GM12878 (cell line): ENCODE measurements at places on chromosomes 13 and 19. TPM values are rescaled to one million over a fixed set of nuclear protein-coding genes. Genes with fewer than 3 reads are reported as not detected.
A peak's percentile ranks its signal among the peaks of the same experiment; 100 is the strongest.

DNA sequence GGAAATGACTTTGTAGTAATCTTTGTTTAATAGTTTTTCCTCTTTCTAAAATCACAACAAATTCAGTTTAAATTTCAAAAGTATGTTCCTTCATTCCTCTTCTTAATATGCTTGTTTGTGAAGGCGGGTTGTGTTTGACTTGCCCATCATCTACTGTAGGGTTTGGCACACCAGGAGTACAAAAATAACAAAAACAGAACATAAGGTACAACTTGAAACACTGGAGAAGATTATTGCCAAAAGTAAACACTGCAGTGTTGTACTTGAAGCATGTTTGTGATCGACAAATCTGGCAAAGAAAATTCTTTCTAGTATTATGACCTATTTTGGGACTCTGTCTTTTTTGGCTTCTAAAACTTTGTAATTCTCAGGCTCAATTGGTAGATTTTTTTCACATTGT, 518.6 kb downstream of the SLITRK5 start:
- no peaks in the 10 kb centered on the region for H3K36me3 ChIP-seq
- no peak overlapping the region for H3K4me3 ChIP-seq
- H3K4me1 ChIP-seq, result no peaks in the 10 kb centered on the region
- H3K27ac ChIP-seq, result no peak overlapping the region
- no peak for DNase-seq

GRCh38 chr19:31141301-31141700, 207.9 kb downstream of the TSHZ3 start:
- no peak overlapping the region for H3K4me3 ChIP-seq
- no peak overlapping the region for H3K27ac ChIP-seq
- DNase-seq, result no peak
- H3K36me3 ChIP-seq, result no peaks in the 10 kb centered on the region
- H3K4me1 ChIP-seq, result no peaks in the 10 kb centered on the region

Gene RASIP1
- not detected in 2 replicates for polyA plus RNA-seq

Gene OR7C1
- not detected in 2 replicates for polyA plus RNA-seq

GRCh38 chr19:41426952-41427646, at the start of gene B3GNT8:
Gene B3GNT8, minus strand, starts transcription at chr19:41427374. Its CDS starts 596 bp downstream, at chr19:41426778.
- peak within 1 kb of the TSS; percentile 32; the same call in 1 of the 2 replicates for H3K4me3 ChIP-seq
- peaks cover 17% of the 10 kb centered on the region for H3K36me3 ChIP-seq
- peaks cover 9% of the 10 kb centered on the region for H3K4me1 ChIP-seq
- H3K27me3 ChIP-seq, result no peaks in the 10 kb centered on the region
- peak within 1 kb of the TSS; percentile 67 for H3K27ac ChIP-seq

DNA sequence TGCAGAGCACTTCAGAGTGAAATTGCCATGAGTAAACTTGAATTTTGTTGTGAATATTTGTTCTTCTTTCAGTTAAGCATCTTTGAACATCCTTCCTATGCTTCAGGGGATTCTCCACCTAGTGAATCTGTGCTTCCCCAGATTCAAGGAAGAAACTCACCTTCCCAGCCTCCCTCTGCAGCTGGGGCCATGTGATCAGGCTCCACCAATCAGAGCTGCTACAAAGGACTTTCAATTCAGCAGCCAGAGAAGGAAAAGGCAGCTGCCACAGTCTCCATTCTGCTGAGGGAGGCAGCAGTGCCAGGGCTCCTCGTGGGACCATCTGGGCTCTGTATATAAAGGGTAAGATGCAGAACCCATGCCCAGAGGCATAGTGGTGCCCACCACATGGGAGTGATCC, 89.7 kb upstream of the SIAH3 start:
- H3K27me3 ChIP-seq, result no peaks in the 10 kb centered on the region
- no peak for DNase-seq
- H3K27ac ChIP-seq, result no peak overlapping the region
- no peaks in the 10 kb centered on the region for H3K4me1 ChIP-seq

DNA sequence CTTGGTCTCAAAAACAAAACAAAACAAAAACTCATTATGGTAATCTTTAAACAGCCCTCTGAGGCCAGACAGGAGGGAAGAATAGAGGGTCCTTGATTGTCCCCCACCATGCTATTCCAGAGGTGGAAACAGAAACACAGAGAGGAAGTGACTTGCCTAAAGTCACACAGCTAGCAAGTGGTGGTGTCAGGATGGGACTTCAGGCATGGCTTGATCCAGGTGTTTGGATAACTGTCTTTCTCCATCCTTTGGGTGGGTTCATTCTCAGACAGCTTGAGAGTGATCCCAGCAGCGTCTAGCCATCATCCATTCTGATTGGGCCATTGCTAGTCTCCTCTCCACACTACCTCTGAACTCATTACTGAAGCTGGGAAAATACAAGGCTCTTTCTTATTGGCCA, 12.5 kb downstream of the COLGALT1 start:
- H3K36me3 ChIP-seq, result peaks cover 19% of the 10 kb centered on the region
- H3K4me1 ChIP-seq, result no peaks in the 10 kb centered on the region
- H3K27ac ChIP-seq, result no peak overlapping the region
- no peak for DNase-seq
- no peaks in the 10 kb centered on the region for H3K27me3 ChIP-seq
- no peak overlapping the region for H3K4me3 ChIP-seq

Gene ZNF554
- polyA plus RNA-seq, result 1.1 and 1.2 TPM in 2 replicates

- H3K27ac ChIP-seq, result no peak overlapping the region
- no peak overlapping the region for H3K4me3 ChIP-seq
- H3K4me1 ChIP-seq, result no peaks in the 10 kb centered on the region
- H3K27me3 ChIP-seq, result no peaks in the 10 kb centered on the region
Measured at GRCh38 chr13:44493213-44493812, 82.8 kb downstream of the TSC22D1 start.

- H3K36me3 ChIP-seq, result no peaks in the 10 kb centered on the region
- no peaks in the 10 kb centered on the region for H3K4me1 ChIP-seq
- H3K27ac ChIP-seq, result no peak overlapping the region
- no peak overlapping the region for H3K4me3 ChIP-seq
- DNase-seq, result no peak
- no peaks in the 10 kb centered on the region for H3K27me3 ChIP-seq
Measured at GRCh38 chr13:98050041-98050466, 92.8 kb upstream of the FARP1 start.

- DNase-seq, result no peak
- H3K36me3 ChIP-seq, result no peaks in the 10 kb centered on the region
- H3K4me3 ChIP-seq, result peak overlapping the region; percentile 90
Measured at GRCh38 chr19:47609906-47610894, 1.3 kb downstream of the BICRA start.

GRCh38 chr13:78596399-78596735, 7.0 kb downstream of the POU4F1 start:
- H3K27me3 ChIP-seq, result peaks cover 35% of the 10 kb centered on the region
- no peak for DNase-seq
- H3K4me3 ChIP-seq, result peak overlapping the region; percentile 20; the same call in 1 of the 2 replicates
- H3K4me1 ChIP-seq, result no peaks in the 10 kb centered on the region; the same call in 1 of the 2 replicates
- no peak overlapping the region for H3K27ac ChIP-seq

DNA sequence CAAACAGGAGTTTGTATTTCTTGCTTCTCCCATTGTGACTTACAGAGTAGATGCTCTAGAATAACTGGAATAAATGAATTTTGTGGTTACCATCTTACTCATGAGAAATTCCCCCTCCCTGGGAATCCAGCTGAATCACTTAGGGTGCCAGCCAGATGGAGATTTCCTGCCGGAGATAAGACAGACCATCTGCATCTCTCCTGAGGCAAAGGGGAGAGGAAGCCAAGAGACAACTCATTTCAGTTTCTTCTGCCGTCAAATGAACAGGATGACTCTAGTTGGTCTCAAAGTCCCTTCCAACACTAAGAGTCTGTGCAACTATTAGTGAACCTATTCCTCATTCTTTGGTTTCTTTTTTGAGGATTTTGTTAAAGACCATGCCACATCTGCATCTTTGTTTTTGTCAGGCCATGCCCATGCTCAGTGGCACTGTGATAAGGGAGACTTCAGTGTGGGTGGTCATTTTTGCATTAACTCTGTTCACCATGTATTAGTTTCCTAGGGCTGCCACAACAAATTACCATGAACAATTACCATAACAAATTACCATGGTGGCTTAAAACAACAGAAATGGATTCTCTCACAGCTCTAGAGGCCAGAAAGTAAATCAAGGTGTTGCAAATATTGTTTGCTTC, 112.8 kb downstream of the NDFIP2 start:
- no peak overlapping the region for H3K4me3 ChIP-seq
- H3K4me1 ChIP-seq, result no peaks in the 10 kb centered on the region
- DNase-seq, result no peak
- no peak overlapping the region for H3K27ac ChIP-seq
- no peaks in the 10 kb centered on the region for H3K36me3 ChIP-seq

DNA sequence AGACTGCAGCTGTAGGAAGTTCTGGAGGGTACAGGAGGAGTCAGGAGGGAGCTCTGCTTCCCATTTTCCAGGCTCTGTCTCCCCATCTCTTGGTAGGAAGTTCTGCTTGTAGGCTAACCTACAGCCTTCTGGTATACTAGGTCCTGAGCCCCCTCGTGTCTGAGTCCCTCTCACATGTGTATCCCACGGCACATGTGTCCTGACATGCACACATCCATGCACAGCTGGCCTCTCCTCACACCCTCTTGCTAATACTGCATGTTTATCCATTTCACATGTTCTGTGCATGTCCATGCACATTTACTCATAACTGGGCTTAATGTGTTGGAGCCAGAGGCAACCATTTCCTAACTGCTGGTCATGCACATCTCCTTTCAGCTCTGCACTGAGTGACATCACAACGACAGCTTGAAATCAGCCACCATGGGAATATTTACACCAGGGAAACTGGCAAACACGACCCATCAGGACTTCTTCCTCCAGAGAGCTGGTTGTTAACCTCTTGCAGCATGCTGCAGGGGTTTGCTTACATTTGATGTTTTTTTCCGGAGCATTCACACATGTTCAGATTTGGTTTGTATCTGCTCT, 3.0 kb downstream of the CD209 start:
- H3K36me3 ChIP-seq, result no peaks in the 10 kb centered on the region
- no peaks in the 10 kb centered on the region for H3K27me3 ChIP-seq
- no peak overlapping the region for H3K4me3 ChIP-seq
- peaks cover 30% of the 10 kb centered on the region for H3K4me1 ChIP-seq
- DNase-seq, result no peak

DNA sequence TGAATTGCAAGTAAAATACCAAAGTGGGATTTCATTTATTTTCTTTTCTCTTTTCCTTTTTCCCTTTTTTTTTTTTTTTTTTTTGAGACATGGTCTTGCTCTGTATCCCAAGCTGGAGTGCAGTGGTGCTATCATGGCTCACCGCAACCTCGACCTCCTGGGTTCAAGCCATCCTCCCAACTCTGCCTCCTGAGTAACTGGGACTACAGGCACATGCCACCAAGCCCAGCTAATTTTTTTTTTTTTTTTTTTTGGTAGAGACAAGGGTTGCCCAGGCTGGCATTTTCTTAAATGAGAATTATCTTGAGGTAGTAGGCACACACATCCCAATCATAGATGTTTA, 68.5 kb upstream of the GPR183 start:
- H3K36me3 ChIP-seq, result no peaks in the 10 kb centered on the region; the same call in 1 of the 2 replicates
- peak overlapping the region; percentile 94 for H3K27ac ChIP-seq
- H3K4me3 ChIP-seq, result no peak overlapping the region
- peaks cover 71% of the 10 kb centered on the region for H3K4me1 ChIP-seq
- DNase-seq, result no peak

- H3K4me1 ChIP-seq, result 0 out of 2 replicates have a peak, but pooled peaks cover 2% of the 10 kb centered on the region
- no peak for DNase-seq
- no peaks in the 10 kb centered on the region for H3K27me3 ChIP-seq
- no peak overlapping the region for H3K27ac ChIP-seq
Measured at GRCh38 chr13:49933511-49933910, 2.6 kb downstream of the SPRYD7 start.

DNA sequence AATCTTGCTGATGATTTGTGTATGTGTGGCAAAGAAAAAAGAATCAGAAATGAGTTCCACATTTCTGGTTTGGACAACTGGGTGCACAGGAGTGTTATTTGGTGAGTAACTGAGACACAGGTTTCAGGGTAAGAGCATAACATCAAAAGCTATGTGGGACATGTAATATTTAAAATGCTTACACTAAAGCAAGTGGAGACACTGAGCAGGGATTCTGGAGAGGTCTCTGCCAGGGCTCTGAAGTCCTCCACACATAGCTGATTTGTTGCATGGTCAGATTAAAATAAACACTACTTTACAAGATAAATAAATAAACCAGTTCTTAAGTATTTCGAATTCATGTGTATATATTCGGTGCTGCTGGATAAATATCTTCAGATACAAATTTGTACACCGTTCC, 16.3 kb upstream of the PEG3 start:
- H3K4me1 ChIP-seq, result no peaks in the 10 kb centered on the region
- no peak overlapping the region for H3K27ac ChIP-seq
- no peak for DNase-seq
- no peaks in the 10 kb centered on the region for H3K27me3 ChIP-seq
- no peaks in the 10 kb centered on the region for H3K36me3 ChIP-seq

DNA sequence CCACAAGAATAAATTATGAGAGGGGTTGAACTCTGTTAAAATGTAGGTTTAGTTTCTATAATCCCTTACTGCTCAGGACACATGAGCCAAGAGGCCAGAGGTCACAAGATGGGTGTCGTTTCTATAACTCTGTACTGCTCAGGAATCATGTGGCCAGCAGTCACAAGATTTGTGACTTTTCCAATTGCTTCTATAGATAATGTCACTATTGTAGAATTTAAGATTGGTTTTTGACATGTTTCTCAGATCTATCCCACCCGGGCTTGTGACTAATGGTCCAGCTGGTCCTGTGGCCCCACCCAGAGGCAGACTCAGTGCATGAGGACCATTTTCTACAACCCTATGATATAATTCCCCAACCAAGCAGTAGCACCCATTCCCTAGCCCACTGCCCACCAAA, 662.0 kb upstream of the KLF12 start:
- no peaks in the 10 kb centered on the region for H3K27me3 ChIP-seq
- no peaks in the 10 kb centered on the region for H3K4me1 ChIP-seq
- H3K27ac ChIP-seq, result no peak overlapping the region
- no peaks in the 10 kb centered on the region for H3K36me3 ChIP-seq
- no peak overlapping the region for H3K4me3 ChIP-seq
- no peak for DNase-seq
